ENCODE measurements at places on chromosomes 13 and 19.
A peak's percentile ranks its signal among the peaks of the same experiment; 100 is the strongest.

DNA sequence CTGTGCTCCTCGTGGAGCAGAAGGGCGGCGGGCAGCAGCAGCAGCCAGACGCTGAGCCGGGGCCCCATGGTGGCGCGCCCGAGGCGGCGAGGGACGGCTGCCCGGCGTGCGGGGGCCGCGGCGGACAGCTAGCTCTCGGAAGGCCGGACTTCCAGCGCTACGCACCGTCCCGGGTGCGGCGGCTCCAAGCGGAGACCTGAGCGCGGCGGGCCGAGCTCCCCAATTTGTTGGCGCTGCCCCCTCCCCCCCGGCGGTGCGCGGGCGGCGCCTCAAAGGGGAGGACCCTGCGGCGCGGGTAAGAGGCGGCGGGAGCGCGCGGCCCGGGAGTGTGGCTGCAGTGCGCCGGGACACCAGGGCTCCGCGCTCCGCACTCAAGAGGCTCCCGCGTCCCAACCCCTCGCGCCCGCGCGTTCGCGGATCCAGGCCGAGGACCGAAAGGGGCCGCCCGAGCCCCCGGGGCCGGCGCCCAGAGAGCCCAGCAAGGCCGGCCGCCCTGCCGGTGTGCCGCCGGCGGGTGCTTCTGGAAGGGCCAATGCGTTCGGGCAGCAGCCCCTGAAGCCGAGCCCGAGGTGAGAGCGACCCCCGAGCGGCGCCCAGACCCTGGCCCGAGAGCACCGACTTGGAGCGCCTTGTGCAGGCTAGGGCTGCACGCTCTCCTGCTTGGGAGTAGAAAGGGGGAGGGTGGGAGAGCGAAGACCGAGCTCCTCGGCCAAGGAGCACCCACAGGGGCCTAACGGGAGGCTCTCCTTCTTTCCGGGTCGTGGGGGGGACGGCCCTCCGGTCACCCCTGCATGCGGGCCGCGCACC is at the start of the genes COL4A1 and COL4A2:
TSS of gene COL4A1 (minus strand) at position 198 of the 807 bp plus-strand sequence. CDS start at position 68, 130 bp downstream.
TSS of gene COL4A2 (plus strand) at position 325 of the 807 bp plus-strand sequence. CDS start 620 bp downstream, outside the sequence.
- peak; percentile 72 for DNase-seq

- no peak for DNase-seq
Measured at GRCh38 chr19:46224773-46225172, 4.8 kb upstream of the IGFL1 start.

GRCh38 chr19:40433391-40434216 is 7.8 kb upstream of the SERTAD1 start:
- peak; percentile 85 for DNase-seq

DNA sequence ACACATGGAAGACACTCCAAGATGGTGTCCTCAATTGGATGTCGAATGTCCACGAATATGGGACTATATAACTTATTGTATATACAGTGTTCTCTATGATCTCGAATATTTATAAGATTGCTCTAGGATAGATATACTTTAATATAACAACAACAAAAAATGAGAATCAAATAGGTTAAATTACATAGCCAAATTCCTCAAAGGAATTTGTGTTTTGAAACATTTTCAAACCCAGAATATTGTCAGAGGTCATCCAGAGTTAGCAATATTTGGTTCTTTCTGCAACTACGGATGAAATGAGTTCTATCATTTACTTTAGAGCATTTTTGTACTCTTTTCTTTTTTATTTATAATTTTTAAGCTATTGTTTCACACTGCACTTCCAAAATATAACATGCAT is 857.8 kb downstream of the GPC5 start:
- no peak for DNase-seq

DNA sequence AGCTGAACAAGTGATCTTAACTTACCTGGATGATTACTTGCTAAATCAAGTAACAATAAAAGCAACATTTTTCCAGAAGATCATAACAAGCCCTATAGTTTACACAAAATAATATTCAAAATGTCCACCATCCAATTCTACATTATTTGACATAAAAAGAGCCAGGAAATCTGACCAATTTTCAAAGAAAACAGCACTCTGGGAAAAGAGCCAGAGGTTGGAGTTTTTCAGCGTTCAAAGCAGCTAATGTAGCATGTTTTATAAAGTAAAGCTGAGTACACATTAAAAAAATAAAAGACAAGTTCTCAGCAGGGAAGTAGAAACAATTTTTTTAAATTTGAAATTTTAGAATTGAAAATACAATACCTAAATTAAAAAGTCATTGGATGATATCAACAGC is 62.6 kb downstream of the UFM1 start:
- DNase-seq = no peak

GRCh38 chr19:355134-355533 is 10.5 kb upstream of the MIER2 start:
- no peak for DNase-seq

- peak; percentile 85 for DNase-seq
Measured at GRCh38 chr13:32267836-32268439, 47.2 kb downstream of the ZAR1L start.

GRCh38 chr13:109253316-109253715 is 533.1 kb downstream of the IRS2 start:
- no peak for DNase-seq

DNA sequence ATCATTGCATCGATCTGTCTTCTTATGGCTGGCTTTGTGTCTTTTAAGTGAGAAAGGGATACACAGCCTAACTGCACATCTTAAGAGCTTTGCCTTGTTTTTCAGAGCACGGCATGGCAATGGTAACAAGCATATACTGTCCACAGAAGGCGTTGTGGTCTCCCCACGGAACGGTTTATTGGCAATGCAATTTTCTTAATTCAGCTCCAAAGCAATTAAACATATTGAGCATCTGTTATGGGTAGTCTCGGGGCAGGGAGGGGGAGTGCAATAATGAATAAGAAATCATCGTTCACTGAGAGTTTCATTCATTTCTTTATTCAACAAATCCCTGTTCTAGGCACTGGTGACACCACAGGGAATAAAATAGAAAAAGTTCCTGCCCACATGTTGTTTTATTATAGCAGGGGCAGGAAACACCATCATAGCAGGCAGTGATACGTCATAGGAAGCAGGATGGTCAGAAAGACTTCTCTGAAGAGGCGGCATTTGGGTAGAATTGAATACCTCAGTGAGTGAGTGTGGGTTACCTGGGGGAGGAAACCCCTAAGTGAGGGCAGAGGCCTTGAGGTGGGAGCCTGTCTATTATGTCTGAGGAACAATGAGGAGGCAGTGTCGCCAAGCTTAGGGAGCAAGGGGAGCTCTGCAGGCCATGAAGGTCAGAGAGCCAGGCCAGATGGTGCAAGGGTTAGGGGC is 185.7 kb upstream of the KL start:
- DNase-seq = no peak

- no peak for DNase-seq
Measured at GRCh38 chr19:14746886-14747285, 31.5 kb downstream of the ADGRE2 start.

DNA sequence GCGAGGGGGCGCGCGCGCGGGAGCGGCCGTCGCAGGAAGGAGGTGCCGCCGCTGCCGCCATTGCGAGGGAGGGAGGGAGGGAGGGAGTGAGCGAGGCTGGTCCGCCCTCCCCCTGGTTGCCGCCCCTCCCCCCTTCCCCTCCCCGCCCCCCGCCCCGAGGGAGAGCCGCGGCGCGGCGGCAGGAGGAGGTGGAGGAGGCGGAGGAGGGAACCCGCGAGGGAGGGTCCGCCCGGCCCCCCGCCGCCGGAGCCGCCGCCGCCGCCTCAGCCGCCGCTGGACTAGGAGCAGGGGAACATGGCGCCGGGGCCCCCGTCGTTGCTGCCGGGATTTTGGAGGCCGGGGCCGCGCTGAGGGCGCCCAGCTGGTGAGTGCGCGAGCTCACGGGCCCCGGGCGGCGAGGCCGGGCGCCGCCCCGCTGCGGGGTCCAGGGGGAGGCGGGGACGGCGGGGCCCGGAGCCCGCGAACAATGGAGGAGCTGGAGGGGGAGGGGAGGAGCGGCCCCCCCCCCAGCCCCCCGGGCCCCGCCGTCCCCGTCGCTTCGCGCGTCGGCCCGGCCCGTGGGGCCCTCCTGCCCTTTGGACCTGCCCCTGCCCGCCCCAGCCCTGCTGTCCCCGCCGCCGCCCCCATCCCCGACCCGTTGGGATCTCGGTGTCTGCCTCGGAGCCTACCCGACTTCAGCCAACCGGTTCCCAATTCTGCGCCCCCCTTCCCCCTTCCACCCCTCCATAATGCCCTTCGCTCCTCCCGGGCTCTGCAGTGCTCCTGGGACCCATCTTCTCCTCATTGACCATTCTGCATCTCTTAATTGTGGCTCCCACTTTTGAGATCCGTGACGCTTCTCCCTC is at the start of gene ARHGAP35:
TSS of gene ARHGAP35 (plus strand) at position 152 of the 845 bp plus-strand sequence. CDS start 57,679 bp downstream, outside the sequence.
- DNase-seq = peak; percentile 82

DNA sequence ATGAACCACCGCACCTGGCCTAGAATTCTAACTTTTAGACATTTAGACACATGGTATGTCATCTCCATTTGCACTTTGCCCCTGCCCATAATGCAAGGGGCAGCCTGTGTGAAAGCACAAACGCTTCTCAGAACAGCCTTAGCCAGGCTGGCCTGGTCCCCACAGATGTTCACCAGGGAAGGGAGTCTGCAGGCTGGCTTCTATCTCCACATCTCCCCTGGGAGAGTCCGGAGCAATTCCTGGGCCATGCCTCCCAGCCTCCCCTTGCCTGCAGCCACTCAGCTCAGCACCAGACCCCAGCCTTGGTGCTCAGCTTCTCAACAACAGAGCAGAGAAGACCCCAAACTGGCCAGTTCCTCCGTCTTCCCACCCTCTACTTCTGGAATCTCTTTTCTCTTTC is 21.7 kb upstream of the LSM14A start:
- DNase-seq = no peak

DNA sequence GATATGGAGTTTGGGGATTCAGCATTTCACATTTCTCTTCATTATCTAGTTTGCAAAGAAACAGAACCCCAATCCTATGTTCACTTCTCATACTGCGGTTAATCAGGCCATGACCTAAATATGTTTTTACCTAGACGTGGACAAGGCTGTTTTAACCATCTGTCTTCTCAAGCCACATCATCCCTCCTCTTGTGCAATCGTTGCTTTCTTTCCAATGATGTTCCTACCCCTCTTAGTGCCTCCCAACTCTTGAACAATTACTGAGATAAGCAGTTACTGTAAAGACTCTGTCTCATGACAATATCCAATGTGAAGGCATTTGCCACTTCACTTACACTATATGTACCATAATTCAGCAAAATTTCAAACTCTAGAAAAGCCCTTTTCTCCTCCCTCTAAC is 406.2 kb downstream of the LIG4 start:
- no peak for DNase-seq

DNA sequence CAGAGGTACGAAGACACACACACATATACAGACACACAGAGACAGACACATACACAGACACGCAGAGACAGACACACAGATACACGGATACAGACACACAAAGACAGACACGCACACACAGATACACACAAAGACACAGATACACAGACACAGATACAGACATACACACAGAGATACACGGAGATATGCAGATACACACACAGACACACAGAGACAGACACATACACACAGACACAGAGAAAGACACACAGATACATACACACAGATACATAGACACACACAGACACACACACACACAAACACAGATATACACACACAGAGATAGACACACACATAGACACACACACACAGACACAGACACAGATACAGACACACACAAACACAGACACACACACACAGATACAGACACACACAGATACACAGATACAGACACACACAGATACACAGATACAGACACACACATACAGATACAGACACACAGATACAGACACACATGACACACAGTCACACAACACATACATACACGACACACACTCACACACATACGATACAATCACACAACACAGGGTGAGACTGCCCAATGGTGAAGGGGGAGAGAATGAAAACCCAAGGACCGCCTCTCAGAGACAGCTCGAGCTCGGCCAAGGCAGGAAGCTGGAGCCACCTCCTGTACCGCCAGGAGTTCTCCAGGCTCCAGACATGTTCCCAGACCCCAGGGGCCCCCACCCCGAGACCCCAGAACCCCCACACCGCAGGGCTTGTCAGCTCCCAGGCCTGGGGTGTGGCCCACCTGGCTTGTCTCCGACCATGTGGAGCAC is 8.8 kb upstream of the CCER2 start:
- no peak for DNase-seq

DNA sequence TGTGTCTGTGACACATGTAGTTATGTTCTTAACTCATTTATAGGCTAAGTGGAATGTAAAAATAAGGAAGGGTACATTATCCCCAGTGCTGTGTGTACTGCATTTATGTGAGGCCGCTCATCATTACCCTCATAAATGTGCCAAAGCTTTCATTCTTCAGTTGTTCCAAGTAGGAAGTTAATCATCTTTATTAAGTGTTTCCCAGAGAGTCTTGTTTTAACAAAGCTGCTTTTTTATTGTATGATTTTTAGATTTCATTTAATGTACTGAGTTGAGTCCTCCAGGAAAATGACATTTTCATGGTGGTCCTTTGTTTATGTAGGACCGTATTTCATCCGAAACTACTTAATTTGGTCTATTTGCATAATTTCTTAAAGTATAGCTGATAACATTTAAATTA is 379.8 kb downstream of the DLEU7 start:
- DNase-seq = no peak

DNA sequence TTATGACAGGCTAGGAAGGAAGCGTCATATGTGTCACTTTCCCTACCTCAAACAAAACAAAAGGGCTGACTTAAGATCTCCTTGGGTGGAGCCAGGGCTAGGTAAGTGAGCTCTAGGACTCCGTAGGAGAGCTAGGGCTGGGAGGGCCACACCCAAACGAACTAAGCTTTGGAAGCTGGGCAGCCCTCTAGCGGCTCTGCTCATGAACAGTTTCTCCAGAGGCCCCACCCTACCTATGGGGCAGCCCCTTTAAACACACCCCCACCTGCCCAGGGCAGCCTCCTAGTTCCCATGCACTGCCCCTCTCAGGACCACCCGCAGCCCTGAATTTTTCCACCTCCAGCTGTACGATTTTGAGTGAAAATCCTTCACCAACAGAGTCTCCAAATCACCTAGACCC is 3.5 kb downstream of the PEG3 start:
- no peak for DNase-seq

DNA sequence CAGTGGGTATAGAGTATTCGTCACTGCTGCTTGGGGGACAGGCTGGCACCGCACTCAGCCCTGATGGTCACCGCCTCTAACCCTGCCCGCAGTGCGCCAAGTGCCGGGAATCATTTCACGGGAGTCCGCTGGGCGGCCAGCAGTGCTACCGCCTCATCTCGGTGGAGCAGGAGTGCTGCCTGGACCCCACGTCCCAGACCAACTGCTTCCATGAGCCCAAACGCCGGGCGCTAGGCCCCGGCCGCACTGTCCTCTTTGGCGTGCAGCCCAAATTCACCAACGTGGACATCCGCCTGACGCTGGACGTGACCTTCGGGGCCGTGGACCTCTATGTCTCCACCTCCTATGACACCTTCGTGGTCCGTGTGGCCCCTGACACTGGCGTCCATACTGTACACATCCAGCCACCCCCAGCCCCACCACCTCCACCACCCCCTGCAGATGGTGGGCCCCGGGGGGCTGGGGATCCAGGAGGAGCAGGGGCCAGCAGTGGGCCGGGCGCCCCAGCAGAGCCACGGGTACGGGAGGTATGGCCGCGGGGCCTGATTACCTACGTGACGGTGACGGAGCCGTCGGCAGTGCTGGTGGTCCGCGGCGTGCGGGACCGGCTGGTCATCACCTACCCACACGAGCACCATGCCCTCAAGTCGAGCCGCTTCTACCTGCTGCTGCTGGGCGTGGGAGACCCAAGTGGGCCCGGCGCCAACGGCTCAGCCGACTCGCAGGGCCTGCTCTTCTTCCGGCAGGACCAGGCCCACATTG is 14.5 kb downstream of the CNFN start:
- DNase-seq = no peak

- peak; percentile 94 for DNase-seq
Measured at GRCh38 chr19:35055715-35056179, 14.2 kb downstream of the HPN start.

Data from H9 (cell line).